CD4-positive, CD25-positive, alpha-beta regulatory T cell (primary cell): ENCODE measurements at places on chromosomes 5 and 9.

GRCh38 chr9:122374885-122375420, 4.1 kb downstream of the PTGS1 start:
- H3K4me3 ChIP-seq, result no peak overlapping the region
- no peaks in the 10 kb centered on the region for H3K36me3 ChIP-seq

DNA sequence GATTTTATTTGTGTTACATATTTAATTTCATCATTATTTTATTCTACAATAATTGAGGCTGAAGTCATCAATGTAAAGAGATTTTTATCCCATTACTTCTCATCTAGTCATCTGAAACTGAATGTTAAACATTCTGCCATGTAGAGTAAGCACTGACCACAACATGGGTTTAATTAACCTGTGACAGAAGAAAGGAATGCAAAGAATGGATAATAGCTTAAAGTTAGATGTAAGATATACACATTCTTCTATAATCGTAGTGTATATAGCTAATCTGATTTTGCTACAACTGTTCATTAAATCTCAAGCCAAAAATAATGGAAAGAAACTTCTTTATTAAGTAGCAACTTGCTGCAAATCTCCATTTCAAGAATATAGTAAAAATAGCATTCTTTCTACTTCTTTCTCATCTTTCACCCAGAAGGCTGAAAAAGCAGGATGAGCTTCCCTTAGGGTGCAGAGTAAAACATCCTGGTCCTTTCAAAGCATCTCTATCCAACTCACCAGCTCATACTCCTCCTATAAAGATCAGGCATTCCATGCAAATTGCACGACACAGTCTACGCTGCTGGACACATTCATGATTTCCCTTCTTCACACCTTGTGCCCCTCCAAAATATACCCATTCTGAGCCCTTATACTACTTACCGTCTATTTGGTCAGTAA, 115.2 kb downstream of the EFNA5 start:
- H3K27ac ChIP-seq, result no peak overlapping the region
- no peaks in the 10 kb centered on the region for H3K27me3 ChIP-seq
- no peaks in the 10 kb centered on the region for H3K4me1 ChIP-seq

DNA sequence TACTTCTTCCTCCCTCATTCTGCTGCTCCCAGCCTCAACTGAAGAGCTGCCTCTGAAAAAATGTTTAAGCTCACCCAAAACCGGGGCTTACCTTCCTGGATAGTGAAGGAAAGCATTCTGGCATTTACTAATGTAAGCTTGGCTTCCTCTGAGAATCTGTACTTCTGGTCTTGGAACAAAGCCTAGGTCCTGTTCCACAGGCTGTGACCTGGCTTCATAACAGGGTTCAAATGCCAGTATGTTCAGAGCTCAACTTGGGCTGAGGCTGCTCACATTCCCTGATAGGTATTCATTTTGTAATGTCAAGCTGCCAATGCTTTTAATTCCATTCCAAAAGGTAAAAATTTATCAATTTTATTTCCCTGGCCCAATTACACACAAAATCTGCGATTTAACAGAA, 411.7 kb upstream of the KCNN2 start:
- no peaks in the 10 kb centered on the region for H3K27me3 ChIP-seq
- no peaks in the 10 kb centered on the region for H3K36me3 ChIP-seq
- no peak overlapping the region for H3K27ac ChIP-seq
- no peak overlapping the region for H3K4me3 ChIP-seq

DNA sequence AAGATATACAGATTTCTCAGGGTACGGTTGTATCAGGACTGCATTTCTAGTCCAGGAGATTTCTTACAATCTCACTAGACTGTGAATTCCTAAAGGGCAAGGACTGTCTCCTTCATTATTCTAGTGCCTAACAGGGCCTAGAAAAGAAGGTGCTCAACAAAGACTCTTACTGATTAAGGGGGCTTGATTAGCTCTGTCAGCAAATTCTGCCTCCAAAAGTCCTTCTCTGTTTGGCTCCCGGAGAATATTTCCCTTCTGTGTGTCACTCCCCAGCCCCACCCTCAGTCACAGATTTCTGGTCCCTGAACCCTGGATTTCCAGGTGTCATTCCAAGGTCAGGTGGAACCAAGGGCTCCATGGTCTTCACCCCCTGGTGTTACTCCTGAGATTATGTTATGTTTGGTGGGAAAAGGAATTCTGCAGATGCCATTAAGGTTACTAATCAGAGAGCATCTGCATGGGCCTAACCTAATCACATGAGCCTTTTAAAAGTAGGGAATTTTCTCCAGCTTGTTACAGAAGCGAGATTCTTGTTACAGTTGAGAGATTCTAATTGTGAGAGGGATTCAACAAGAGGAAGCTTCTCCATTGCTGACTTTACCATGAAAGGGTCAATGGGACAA, 167.7 kb upstream of the LHFPL2 start:
- H3K4me3 ChIP-seq, result no peak overlapping the region
- no peak for DNase-seq
- H3K4me1 ChIP-seq, result no peaks in the 10 kb centered on the region
- no peak overlapping the region for H3K27ac ChIP-seq
- H3K36me3 ChIP-seq, result no peaks in the 10 kb centered on the region
- H3K27me3 ChIP-seq, result no peaks in the 10 kb centered on the region

GRCh38 chr5:62592558-62592957, 13.9 kb downstream of the LRRC70 start:
- H3K36me3 ChIP-seq, result peaks cover 10% of the 10 kb centered on the region
- no peak overlapping the region for H3K27ac ChIP-seq
- no peak overlapping the region for H3K4me3 ChIP-seq
- no peaks in the 10 kb centered on the region for H3K4me1 ChIP-seq
- DNase-seq, result no peak
- H3K27me3 ChIP-seq, result no peaks in the 10 kb centered on the region

DNA sequence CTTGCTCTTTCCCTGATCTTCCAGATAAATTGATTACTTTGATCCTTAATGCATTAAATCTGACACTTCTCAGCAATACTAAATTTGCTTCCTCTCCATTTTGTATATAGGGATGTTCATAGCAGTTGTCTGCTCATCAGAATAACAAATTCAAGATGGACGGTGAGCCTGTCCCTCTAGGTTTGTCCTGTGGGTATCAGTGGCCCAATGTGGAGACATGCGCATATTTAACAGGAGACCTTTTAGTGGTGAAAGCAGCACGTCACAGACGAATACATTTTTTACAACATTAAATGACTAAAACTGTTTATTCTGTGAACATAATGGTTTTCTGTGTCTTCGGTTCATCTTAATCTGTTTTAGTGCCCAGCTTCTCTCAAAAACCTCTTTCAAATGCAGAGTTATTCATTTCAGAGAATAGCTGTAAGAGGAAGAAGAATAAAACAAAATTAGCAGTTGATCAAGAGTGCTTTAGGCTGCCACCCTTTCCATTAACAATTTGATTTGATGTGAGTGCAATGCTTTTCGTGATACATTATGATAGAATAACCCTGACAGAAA, 1970.4 kb upstream of the WWC1 start:
- no peaks in the 10 kb centered on the region for H3K27me3 ChIP-seq
- no peaks in the 10 kb centered on the region for H3K4me1 ChIP-seq
- no peak overlapping the region for H3K4me3 ChIP-seq
- no peak overlapping the region for H3K27ac ChIP-seq
- H3K36me3 ChIP-seq, result no peaks in the 10 kb centered on the region

DNA sequence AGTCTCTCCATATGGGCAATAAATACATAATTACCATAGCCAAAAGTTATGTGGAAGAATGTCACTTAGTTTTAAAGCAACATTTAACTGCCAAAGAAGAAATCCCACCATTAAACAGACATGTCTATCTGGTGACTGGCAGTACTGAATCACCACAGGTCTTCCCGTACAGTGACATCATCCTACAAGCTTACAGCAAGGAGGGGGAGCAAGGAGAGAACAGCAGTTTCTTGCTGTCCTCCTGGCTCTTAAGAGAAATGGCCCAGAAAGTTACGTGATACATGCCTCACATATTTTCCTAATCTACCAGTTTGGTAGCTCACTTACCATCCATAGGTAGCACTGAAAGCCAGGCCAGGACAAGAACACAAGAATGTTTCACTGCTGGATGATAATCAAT, 671.0 kb downstream of the DMRTA1 start:
- H3K27ac ChIP-seq, result no peak overlapping the region
- H3K4me3 ChIP-seq, result no peak overlapping the region
- no peaks in the 10 kb centered on the region for H3K36me3 ChIP-seq

DNA sequence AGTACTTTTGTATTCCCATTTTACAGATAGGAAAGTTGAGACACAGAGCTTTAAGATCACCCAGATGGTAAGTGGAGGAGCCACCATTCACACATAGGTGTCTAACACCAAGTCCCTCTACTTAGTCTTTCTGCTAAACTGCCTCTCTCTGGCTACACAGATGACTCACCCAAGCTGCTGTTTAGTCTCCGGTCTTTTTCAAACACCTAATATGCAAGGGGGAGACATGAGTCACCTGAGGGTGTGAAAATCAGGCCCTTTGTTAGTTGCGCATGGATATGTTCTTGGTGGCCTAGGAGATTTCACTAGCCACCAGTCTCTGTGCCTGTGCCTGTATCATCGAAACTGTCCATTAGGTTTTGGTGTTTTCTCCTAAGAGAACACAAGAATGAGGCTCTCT, 117.8 kb downstream of the MAST4 start:
- peaks cover 4% of the 10 kb centered on the region for H3K27me3 ChIP-seq
- H3K4me3 ChIP-seq, result no peak overlapping the region
- H3K27ac ChIP-seq, result no peak overlapping the region

- no peak overlapping the region for H3K4me3 ChIP-seq
- no peak for DNase-seq
- H3K4me1 ChIP-seq, result no peaks in the 10 kb centered on the region
- no peak overlapping the region for H3K27ac ChIP-seq
These were observed 36.3 kb downstream of the RUSC2 start for GRCh38 chr9:35526087-35526801.
